Activated T-cell treated with anti-CD3 and anti-CD28 coated beads, Interleukin-2, amount 50 U/mL, for 72 hours (primary cell): ENCODE measurements at places on chromosomes 11 and 22.

DNA sequence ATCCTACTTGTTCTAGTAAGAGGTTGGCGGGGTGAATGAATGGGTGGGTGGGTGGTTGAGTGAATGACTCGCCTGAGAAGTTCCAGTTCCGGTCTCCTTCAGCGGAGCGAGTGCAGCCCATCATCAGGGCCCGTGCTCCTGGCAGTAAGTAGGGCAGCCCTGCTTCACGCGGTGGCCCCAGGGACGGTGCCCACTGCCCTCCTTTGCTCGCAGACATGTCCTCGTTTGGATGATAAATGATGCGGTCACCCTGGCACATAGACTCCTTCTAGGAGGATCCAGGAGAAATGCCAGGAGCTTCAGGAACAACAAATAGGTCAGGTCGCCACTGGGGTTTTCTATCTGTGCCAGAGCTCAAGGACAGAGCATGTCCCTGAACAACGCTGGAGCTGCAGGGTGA lies 370.8 kb downstream of the CTTN start:
- no peak overlapping the region for H3K27ac ChIP-seq
- H3K4me1 ChIP-seq = no peaks in the 10 kb centered on the region
- H3K4me3 ChIP-seq = no peak overlapping the region
- H3K27me3 ChIP-seq = peaks cover 9% of the 10 kb centered on the region
- DNase-seq = no peak
- H3K36me3 ChIP-seq = no peaks in the 10 kb centered on the region

GRCh38 chr11:46342239-46342638 lies 5.0 kb upstream of the DGKZ start:
- H3K27me3 ChIP-seq = no peaks in the 10 kb centered on the region
- DNase-seq = no peak
- H3K4me3 ChIP-seq = no peak overlapping the region
- no peaks in the 10 kb centered on the region for H3K36me3 ChIP-seq
- no peak overlapping the region for H3K27ac ChIP-seq

DNA sequence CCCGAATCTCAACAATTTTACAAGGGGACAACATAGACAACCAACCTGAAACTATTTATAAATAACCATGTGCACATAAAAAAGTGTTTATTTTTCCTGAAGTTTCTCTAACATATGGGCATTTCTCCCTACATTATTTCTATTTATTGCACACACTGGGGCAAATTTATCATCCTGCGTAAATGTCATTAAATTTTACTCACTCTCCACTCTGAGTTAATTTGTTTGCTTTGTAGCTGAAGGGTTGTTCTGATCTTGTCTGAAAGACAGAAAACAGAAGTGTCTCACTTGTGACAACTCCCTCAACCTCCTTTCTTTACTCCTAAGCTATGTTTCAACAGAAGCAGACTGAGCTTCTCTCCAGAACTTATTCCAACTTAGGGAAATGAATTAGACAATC lies 194.2 kb downstream of the HIPK3 start:
- H3K4me1 ChIP-seq = no peaks in the 10 kb centered on the region
- no peak overlapping the region for H3K4me3 ChIP-seq
- H3K27me3 ChIP-seq = peaks cover 15% of the 10 kb centered on the region
- no peaks in the 10 kb centered on the region for H3K36me3 ChIP-seq
- H3K27ac ChIP-seq = no peak overlapping the region
- no peak for DNase-seq

DNA sequence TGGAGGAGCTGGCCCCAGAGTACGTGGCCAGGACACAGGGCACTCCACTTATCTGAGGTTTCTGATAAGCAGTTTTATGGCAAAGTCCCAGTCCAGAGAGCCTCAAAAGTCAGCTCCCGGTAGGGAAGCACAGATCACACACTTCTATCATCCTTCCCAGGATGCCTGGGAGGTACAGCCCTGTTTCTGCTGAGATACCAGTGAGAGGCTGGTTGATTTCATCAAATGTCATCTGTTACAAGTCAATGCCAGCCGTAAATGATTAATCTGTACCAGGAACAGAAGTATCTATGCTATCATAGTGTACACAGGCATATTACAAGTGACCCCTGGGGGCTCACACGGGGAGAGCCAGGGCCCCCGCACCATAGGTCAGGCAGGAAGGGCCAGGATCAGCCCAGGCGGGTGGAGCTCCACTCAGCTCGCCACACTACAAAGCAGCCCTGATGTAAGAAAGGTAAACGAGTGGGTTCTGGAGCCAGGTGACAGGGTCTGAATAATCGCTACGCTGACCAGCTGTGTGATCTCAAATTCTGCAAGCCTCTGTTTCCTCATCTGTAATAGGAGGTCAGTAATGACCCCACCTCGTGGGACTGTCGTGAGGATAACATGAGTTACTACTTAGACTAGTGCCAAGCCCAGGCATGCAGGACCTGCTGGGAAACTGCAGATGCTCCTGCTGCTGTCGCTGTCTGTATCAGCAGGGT lies 17.6 kb downstream of the PLA2G6 start:
- H3K27me3 ChIP-seq = no peaks in the 10 kb centered on the region
- H3K4me1 ChIP-seq = peaks cover 12% of the 10 kb centered on the region
- H3K27ac ChIP-seq = no peak overlapping the region
- no peak overlapping the region for H3K4me3 ChIP-seq

DNA sequence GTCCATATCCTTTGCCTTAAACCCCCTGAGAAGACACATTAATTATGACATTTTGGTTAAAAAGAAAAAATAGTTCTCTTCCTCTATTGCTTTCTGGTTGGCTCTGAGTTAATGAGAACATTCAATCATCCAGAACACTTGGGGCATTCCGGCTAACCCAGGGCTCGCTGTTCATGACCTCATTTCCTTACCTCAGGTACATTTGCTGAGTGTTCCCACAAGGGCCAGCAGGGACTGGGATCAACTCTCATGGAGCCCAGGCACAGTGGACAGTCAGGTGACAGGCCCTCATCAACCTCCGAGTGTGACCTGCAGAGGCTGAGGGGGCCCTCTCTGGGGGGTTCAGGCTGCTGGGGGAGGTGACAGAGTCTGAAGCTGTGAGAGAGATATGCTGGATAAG lies 98.9 kb downstream of the MYO18B start:
- no peaks in the 10 kb centered on the region for H3K4me1 ChIP-seq
- no peaks in the 10 kb centered on the region for H3K27me3 ChIP-seq
- no peaks in the 10 kb centered on the region for H3K36me3 ChIP-seq

DNA sequence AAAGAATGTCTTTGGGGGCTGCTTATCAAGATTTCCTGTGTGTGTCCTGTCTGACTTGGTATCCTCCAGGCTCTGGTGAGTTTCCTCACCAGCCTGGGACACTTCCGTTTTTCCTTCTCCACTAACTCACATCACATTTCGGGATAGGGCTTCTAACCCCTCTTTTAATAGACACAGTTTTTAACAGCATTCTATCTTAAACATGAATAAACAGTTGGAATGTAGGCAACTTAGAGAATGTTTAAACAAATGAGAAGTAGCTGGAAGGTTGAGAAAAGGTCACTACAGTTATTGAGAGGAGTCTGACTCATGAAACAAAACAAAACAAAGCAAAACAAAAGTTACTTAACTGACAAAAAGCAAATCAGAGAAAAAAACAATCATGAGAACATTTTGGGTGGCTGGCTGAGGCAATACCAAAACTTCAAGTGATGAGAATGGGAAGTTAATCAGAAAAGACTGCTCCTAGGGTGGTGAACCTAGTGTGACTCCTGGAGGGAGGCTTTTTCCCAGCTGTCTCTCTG lies 64.7 kb upstream of the CTSC start:
- peak overlapping the region; percentile 10 for H3K27ac ChIP-seq
- H3K36me3 ChIP-seq = no peaks in the 10 kb centered on the region
- no peak for DNase-seq
- H3K4me3 ChIP-seq = no peak overlapping the region
- peaks cover 22% of the 10 kb centered on the region for H3K4me1 ChIP-seq

DNA sequence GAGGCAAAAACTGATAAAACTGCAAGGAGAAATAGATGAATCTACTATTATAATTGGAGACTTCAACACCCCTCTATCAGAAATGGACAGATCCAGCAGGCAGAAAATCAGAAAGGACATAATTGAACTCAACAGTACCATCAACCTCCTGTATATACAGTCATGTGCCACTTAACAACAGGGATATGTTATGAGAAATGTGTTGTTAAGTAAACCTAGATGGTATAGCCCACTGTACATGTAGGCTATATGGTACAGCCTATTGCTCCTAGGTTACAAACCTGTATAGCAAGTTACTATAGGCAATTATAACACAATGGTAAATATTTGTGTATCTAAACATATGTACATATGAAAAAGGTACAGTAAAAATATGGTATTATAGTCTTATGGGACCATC lies 66.8 kb upstream of the PHF21A start:
- H3K36me3 ChIP-seq = peaks cover 2% of the 10 kb centered on the region
- DNase-seq = no peak
- peaks cover 30% of the 10 kb centered on the region for H3K27me3 ChIP-seq
- no peak overlapping the region for H3K27ac ChIP-seq

DNA sequence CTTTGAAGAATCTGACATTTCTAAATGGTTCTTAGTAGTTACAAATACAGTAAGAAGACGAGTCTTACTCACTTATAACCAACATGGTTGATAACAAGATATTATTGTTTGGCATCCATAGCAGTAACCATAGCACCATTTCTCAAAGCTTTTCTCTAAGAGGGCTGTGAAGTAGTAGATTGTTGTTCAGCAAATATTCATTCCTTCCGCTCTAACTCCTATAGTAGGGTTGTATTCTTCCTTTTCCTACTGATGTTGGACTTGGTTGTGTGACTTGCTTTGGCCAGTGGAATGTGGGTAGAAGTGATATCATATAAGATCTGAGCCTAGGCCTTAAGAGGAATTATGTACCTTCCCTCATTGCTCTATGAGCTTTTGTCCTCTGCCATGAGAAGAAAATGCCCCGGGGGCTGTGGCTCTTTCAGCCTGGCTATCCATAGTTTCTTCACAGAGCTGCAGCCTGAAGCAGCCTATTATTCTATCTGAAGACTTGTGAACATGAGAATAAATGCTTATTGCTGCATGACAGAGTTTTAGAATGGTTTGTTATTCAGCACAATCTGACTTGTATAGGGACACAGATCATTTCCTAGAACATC lies 28.9 kb upstream of the ZBED5 start:
- no peaks in the 10 kb centered on the region for H3K4me1 ChIP-seq
- peaks cover 14% of the 10 kb centered on the region for H3K27me3 ChIP-seq
- no peak overlapping the region for H3K27ac ChIP-seq
- H3K36me3 ChIP-seq = peaks cover 9% of the 10 kb centered on the region
- H3K4me3 ChIP-seq = no peak overlapping the region

GRCh38 chr11:124394408-124394807 lies 4.4 kb downstream of the OR8B3 start:
- H3K27me3 ChIP-seq = no peaks in the 10 kb centered on the region
- no peaks in the 10 kb centered on the region for H3K4me1 ChIP-seq
- no peak overlapping the region for H3K4me3 ChIP-seq

DNA sequence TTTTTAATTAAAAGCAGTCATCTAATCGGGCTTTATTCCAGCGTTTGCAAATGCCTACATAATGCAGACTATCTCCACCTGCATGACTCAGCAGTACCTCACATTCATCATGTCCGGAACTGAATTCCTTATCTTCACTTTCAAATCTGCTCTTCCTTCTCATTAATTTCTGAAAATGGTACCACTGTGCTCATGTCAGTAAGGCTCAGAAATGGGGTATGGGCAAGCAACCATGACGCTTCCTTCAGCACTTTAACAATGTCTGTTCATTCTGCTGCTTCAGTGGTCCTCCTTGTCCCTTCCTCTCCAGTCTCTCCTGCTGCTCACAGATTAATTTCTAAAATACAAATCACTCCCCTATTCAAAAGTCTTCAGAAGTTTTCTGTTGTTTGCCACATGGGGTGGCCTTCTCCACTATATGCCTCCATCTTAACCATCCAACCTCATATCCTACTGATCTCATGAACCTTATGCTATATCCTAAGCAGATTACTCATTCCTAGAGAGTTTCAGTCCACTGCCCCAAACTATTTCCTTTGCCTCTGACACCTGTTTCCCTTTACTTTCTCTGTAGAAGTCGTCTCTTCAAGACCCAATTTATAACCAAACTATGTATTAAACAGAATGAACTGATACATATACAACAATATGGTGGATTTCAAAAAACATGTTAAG lies 7.0 kb downstream of the GTF2H1 start:
- no peak for DNase-seq
- peaks cover 64% of the 10 kb centered on the region for H3K4me1 ChIP-seq
- H3K27me3 ChIP-seq = no peaks in the 10 kb centered on the region

- peak overlapping the region; percentile 76 for H3K27ac ChIP-seq
- peaks cover 71% of the 10 kb centered on the region for H3K4me1 ChIP-seq
- H3K27me3 ChIP-seq = no peaks in the 10 kb centered on the region
- no peak for DNase-seq
- peaks cover 9% of the 10 kb centered on the region for H3K36me3 ChIP-seq
These were observed 20.0 kb upstream of the CD5 start for GRCh38 chr11:61082062-61082870.

- H3K4me1 ChIP-seq = peaks cover 75% of the 10 kb centered on the region
- H3K36me3 ChIP-seq = no peaks in the 10 kb centered on the region
- H3K27ac ChIP-seq = peak overlapping the region; percentile 46
- peak overlapping the region; percentile 29 for H3K4me3 ChIP-seq
These were observed 12.2 kb downstream of the AP2A2 start for GRCh38 chr11:937841-938261.

GRCh38 chr11:1893581-1894359 lies 2.1 kb upstream of the PRR33 start:
- peaks cover 16% of the 10 kb centered on the region for H3K27me3 ChIP-seq
- no peak for DNase-seq
- no peak overlapping the region for H3K4me3 ChIP-seq

- DNase-seq = peak; percentile 48
- peaks cover 32% of the 10 kb centered on the region for H3K27me3 ChIP-seq
- H3K4me1 ChIP-seq = peaks cover 18% of the 10 kb centered on the region
- no peaks in the 10 kb centered on the region for H3K36me3 ChIP-seq
These were observed 22.9 kb upstream of the JAM3 start for GRCh38 chr11:134045799-134046635.

DNA sequence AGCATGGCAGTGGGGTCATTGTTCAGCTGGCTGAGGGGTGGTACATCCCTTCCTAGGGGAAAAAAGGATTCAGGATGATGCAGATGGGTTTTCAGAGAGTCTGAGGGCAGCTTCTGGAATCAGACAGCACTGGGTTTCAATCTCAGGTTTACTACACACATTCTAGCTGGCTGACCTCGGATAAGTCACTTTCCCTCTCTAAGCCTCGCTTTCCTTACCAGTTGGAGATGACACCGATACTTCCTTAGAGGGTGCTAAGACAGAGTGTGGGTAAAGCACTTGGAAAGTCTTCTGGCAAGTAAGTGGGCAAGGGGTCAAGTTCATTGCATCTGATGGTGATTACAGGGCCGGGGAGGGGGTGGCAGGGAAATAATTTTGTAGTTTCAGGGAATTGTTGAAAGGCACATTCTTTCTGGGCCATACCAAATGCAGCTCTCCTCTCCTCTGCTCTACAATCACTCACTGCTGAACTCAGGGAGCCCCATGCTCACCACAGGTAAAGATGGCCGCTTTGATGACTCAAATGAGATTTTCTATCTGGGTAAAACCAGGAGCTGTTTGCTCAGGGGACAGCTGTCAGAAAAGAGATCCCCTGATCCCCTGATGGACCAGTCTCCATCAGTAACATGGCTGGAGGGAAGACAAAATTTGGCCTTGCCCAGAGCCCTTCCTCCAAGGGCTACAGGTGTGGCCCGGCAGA lies 6.5 kb upstream of the MIAT start:
- no peak overlapping the region for H3K27ac ChIP-seq
- H3K4me1 ChIP-seq = peaks cover 57% of the 10 kb centered on the region
- peak; percentile 50 for DNase-seq
- no peaks in the 10 kb centered on the region for H3K36me3 ChIP-seq

- H3K27me3 ChIP-seq = no peaks in the 10 kb centered on the region
- H3K4me1 ChIP-seq = no peaks in the 10 kb centered on the region
- no peak overlapping the region for H3K4me3 ChIP-seq
- H3K36me3 ChIP-seq = no peaks in the 10 kb centered on the region
- no peak overlapping the region for H3K27ac ChIP-seq
These were observed 73.3 kb upstream of the SHANK2 start for GRCh38 chr11:71325418-71326327.

- H3K4me3 ChIP-seq = no peak overlapping the region
- no peaks in the 10 kb centered on the region for H3K4me1 ChIP-seq
- H3K36me3 ChIP-seq = no peaks in the 10 kb centered on the region
These were observed 76.9 kb upstream of the PITPNB start for GRCh38 chr22:27995801-27996528.
